Activated naive CD4-positive, alpha-beta T cell (primary cell): ENCODE measurements at places on chromosomes 16 and 17.

- DNase-seq, result no peak
These were observed 14.2 kb upstream of the CCL1 start for GRCh38 chr17:34377078-34377823.

DNA sequence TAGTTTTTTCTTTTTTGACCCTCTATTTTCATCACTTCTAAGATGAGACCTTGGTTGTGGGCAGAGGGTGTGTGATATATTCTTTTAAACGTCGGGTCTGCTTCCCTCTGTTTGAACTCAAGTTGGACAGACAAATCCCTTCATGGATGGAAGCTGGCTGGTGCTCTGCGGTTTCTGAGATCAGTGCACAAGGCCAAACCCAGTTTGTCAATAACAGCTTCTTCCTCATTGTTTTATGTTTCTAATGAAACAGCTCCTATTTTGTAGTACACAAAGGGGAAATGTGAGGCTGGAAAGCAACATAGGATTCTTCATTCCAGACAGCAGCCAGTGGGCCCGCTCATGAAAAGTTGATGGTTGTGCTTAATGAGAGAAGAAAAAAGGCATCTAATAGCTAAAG is 159.6 kb downstream of the PRKCA start:
- DNase-seq, result no peak

- no peak for DNase-seq
These were observed 5.9 kb downstream of the CHMP6 start for GRCh38 chr17:80997424-80998117.

DNA sequence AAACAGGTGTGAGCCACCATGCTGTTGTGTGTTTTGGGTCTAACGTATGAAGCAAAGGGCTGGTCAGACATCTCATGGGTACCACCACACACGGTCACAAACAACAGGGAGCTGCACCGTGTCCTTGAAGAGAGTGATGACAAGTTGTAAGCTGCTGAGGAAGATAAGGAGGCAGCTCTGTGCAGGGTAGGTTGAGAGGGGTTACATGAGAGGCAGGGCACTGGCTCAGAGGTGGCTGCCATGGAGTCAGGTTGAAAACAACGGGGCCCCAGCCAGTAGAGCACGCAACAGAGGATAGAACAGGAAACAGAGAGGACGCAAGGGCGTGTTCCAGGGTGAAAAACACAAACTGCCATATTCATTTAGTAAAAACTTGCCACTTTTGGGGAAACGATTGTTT is 52.2 kb downstream of the TRARG1 start:
- no peak for DNase-seq

DNA sequence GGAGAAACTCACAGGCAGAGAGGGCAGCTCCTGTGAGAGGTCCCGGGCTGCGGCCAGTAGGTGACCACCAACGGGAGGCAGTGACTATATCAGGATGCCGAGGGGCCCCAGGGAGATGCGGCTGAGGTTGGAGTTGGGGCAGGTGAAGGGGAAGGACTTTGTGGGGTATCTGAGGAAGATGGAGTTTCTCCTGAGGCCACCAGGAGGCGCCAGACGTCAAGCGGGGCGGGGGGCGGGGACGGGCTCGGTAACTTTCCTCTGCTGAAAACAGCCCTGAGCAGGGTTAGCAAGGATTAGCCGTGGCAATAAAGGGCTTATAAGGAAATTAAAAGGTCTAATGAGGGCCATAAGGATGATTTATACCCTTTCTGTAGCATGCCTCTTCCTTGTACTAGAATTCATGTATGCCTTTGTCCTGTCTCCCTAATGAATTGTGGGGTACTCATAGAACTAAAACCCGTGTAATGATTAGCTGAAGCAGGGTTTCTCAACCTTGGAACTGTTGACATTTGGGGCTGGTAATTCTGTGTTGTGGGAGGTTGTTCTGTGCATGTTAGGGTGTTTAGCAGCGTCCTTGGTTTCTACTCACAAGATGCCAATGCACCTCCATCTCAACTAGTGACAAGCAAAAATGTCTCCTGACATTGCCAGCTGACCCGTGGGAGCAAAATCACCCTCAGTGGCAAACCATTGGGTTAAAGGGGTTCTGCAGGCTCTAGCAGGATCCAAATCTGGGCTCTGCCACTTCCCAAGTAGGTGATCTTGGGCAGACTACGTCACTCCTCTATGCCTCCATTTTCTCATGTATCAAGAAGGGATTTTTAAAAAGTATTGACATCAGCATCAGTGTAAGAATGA is 74.8 kb upstream of the GRIN2A start:
- DNase-seq, result peak; percentile 44

DNA sequence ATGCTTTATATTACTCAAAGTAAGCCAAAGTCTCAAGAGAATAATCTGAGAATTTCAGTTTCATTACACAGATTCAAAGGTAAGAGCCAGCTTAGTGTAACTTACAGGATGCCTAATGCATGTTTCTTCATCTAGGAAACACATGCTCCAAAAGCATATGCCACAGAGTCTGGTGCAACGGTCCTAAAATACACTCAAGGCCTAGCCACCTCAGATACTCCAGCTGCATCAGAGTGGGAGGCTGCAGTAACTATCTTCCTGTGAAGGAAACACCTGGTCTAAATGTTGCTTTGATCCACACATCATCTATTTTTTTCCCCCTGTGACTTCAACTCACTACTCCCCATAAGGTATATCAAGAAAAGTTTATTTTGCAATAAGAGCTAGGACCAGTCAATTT is 51.6 kb upstream of the CORO6 start:
- DNase-seq, result no peak

GRCh38 chr17:80971704-80972304 is 19.8 kb upstream of the CHMP6 start:
- no peak for DNase-seq

DNA sequence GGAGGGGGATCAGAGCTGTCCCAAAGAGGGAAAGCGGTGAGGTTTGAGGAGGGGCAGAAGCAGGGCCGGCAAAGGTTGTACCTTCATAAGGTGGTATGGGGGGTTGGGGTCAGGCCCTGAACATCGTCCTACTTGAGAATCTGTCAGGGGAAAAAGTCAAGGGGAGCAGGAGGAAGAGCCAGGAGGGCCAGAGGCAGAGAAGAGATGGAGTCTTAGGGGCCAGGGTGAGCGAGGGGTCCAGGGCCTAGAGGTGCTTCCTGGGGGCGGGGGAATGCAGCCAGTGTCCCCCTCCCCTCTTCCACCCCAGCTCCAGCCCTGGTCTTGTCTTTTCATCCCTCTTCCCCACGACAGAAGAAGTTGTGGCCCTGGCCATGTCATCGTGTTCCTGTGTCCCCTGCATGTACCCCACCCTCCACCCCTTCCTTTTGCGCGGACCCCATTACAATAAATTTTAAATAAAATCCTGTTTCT is 1.3 kb upstream of the PRRT2 start:
- DNase-seq, result no peak

DNA sequence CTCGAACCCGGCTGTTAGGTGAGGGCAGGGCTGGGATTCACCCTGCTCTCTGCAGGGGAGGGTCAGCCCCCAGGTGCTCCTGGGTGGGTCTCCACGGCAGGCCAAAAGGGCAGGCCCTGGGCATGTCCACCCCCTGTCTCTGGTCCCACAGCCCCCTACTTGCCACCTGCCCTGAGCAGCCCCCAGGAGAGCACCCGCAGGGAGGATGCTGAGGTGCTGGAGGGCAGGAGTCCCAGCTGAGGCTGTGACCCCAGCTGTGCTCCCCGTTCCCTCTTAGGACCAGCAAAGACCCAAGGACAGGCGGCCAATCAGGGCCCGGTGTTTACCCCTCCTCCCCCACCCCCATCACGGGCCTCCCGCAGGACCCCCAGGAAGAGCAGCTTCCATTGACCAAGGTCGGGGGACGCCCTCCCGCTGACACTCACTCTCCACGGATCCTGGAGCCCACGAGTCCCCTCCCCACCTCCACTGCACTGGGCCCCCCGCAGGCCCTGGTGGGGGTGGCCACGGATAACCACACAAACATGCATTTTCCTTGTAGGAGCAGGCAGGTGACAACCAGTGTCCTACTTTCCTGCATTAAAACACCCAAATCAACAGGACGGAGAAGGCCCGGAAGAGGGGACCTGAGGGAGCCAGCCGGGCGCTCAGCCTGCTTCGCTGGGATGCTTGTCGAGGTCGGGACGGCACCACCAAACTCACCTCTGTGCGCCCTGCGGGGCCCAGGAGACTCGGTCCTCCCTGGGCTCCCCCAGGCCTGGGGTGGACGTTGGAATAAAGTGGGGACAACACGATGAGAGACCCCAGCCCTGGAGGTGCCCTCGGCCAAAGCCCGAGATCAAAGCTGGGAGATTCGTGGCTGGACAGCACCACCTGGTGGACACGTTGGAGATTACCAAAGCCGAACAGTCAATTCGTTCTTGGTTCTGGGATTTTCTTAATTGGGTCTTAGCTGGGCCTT is 22.5 kb upstream of the ENPP7 start:
- DNase-seq, result no peak

DNA sequence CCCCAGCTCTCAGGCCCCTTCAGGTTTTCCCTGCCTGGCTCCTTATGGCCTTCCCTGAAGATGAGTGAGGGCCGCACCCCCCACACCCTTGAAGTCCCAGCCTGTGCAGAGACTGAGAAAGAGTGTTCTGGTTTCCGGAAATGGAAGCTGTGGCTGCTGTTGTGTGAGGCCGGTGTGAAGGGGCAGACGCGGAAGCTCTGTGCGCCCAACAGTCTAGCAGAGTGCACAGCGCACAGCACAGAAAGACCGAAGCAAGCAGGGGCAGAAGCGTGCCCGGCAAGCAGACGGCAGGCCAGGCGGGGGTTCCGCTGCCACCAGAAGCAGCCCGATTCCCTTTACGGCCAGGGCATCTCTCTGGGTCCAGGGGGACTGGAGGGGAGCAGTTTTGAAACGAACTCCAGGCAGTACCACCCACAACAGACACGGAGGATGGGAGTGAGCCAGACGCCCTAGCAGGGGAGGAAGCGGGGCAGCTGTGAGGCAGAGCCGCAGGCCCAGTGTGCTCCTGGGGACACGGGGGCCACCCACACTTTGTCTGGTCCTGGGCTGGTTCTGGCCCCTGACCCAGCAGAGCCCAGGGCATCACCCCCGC is 16.7 kb downstream of the TPSG1 start:
- no peak for DNase-seq

- DNase-seq, result no peak
These were observed 169.7 kb upstream of the CDH5 start for GRCh38 chr16:66196770-66197169.

DNA sequence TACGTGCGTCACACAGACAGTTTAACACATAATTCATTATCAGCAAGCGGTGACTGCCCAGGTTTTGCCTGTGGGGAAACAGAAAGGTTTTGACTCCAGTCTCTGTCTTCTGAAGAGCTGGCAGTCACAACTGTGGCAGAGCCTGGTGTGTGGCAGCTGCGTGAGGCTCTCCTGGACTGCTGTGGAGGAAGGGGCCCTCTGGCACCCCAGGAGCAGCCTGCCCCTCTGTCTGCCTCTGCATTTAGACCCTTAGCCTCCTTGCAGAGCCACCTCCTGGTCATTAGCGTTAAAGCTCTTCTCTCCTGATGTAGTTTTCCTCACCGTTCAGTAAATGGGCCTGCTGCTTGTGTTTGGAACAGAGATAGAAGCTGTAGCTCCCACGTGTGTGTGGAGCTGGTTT is 10.9 kb downstream of the RAB40C start:
- DNase-seq, result no peak

GRCh38 chr17:61399131-61400065 is at the start of gene TBX2:
Gene TBX2, plus strand, starts transcription at chr17:61399843. Its CDS starts 334 bp downstream, at chr17:61400177.
- no peak for DNase-seq

GRCh38 chr17:78729641-78730040 is 52.4 kb downstream of the CYTH1 start:
- DNase-seq, result no peak

GRCh38 chr17:10091046-10091445 is 107.4 kb downstream of the GAS7 start:
- DNase-seq, result no peak

GRCh38 chr17:41304091-41304490 is 1.4 kb upstream of the KRTAP29-1 start:
- no peak for DNase-seq

- no peak for DNase-seq
These were observed 16.5 kb downstream of the FCSK start for GRCh38 chr16:70470927-70471341.

- no peak for DNase-seq
These were observed 5.6 kb upstream of the CXCL16 start for GRCh38 chr17:4744999-4745969.

GRCh38 chr17:79714176-79715097 is 16.3 kb upstream of the ENPP7 start:
- DNase-seq, result no peak

- DNase-seq, result no peak
These were observed 147.4 kb upstream of the RPH3AL start for GRCh38 chr17:499951-500461.

DNA sequence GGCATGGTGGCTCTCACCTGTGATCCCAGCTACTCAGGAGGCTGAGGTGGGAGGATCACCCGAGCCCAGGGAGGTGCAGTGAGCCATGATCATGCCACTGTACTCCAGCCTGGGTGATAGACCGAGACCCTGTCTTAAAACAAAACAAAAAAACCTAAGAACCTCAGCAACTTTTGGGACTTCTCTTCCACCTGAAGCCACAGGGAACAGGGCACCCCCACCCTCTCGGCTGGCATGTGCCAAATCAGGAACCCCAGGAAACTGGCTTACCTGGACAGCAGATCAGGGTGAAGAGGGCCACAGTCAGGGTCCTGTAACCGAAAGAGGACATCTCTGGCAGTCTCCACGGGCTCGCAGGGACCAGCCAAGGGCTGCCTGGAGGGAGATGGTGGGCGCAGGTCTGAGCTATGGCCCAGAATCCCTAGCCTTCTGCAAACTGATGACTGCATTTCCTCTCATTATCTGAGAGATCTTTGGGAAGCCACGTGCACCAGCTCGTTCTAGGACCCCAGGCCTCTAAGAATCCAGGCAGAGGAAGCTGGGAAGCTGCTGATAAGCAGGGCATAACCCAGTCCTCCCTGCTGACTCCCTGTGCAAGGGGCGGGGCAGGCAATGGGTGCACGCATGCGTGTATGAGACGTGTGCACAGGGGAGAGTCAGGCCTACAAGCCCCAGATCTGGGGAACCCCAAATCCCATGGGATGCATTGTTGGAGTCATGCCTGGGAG is 8.4 kb downstream of the PRR29 start:
- no peak for DNase-seq

DNA sequence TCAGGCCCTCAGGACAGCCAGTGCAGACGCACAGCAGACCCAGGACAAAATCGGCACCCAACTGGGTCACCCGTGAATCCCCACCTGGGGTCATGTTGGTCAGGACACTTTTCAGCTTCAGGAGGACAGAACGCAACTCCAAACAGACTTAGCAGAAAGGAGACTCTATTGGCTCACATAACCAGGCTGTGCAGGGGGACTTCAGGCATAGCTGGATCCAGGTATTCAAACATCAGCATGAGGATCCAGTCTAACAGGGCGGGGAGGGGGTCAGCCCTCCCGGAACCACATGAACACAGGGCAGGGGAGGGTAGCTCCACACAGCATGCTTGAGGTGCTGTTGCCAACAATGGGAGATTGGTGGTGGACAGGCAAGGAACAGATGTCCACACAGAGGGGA is 22.0 kb downstream of the ZNF469 start:
- DNase-seq, result no peak
